ENCODE measurements at places on chromosomes 4 and X. TPM values are rescaled to one million over a fixed set of nuclear protein-coding genes. Genes with fewer than 3 reads are reported as not detected.

The CPE gene
- 16.9 TPM for total RNA-seq

The UNC5C gene
- 0.71 TPM for total RNA-seq

The CNKSR2 gene
- 2.7 TPM for total RNA-seq

The LIMCH1 gene
- total RNA-seq, result 19.0 TPM

The PF4V1 gene
- total RNA-seq, result not detected

The DCLK2 gene
- 1.8 TPM for total RNA-seq

The HHIP gene
- total RNA-seq, result 4.7 TPM

DNA sequence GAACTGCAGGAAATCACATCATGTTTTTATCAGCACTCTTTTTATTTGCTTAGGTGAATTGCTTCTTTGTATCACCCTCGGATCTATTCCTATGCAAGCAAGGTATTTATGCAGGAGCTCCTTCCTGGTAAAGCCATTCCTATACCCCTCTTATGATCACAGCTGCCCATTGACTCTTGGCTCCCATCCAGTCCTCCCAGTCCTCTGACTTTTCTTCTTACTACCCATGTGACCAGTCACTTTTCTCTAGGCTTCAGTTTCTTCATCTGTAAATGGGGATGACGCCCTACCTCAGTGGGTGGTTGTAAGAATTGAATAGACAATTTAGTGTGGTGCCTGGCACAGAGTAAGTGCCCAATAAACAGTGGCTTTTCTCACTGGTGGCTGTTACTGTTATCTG is 144.9 kb downstream of the FHIP1A start:
- H3K27me3 ChIP-seq, result no peaks in the 10 kb centered on the region
- no peaks in the 10 kb centered on the region for H3K4me1 ChIP-seq
- H3K27ac ChIP-seq, result no peak overlapping the region
- DNase-seq, result no peak
- H3K4me3 ChIP-seq, result no peak overlapping the region
- H3K36me3 ChIP-seq, result no peaks in the 10 kb centered on the region

- H3K4me1 ChIP-seq, result no peaks in the 10 kb centered on the region
- DNase-seq, result no peak
- H3K4me3 ChIP-seq, result no peak overlapping the region
- H3K36me3 ChIP-seq, result no peaks in the 10 kb centered on the region
These were observed 32.5 kb upstream of the MTMR8 start for GRCh38 chrX:64427787-64428186.

DNA sequence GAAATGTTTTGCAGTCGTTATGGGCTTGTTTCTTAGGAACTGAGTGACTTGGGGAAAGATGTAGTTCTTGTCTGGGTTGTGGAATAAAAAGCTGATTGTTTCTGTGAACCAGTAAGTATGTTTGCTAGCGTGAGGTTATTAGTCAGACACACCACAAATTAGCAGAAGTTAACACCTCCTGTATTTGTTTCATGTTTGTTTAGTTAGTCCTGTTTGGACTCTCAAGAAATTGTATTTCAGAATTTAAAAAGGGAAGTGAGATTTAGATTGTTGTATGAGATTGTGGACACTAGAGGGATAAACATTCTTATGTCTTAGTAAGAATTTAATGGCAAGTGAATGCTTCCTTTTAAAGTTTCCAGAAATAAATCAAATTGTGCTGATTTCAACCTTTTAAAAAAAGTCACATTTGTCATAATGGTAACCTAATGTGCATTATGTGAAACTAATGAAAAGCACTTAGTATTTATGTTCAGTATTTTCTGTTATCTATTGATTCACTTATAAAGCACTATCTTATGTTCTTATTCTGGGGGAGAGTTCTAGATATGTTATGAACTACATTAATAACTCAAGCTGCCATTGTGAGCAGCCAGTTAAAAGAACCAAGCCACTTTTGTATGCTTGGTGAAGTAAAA is 25.6 kb downstream of the ATP10D start:
- H3K27me3 ChIP-seq, result no peaks in the 10 kb centered on the region
- H3K4me3 ChIP-seq, result no peak overlapping the region
- no peak overlapping the region for H3K27ac ChIP-seq
- no peaks in the 10 kb centered on the region for H3K4me1 ChIP-seq
